Stimulated activated CD8-positive, alpha-beta memory T cell treated with anti-CD3 and anti-CD28 coated beads, Interleukin-7, amount 100 ng/mL, for 48 hours (primary cell): ENCODE measurements at places on chromosomes 3 and 15.

- no peak for DNase-seq
Observed at GRCh38 chr3:35641920-35642527, 2.7 kb downstream of the ARPP21 start.

- DNase-seq, result no peak
Observed at GRCh38 chr15:68034081-68034480, 20.0 kb upstream of the PIAS1 start.

GRCh38 chr3:53184701-53185100, 23.7 kb downstream of the PRKCD start:
- DNase-seq, result no peak

DNA sequence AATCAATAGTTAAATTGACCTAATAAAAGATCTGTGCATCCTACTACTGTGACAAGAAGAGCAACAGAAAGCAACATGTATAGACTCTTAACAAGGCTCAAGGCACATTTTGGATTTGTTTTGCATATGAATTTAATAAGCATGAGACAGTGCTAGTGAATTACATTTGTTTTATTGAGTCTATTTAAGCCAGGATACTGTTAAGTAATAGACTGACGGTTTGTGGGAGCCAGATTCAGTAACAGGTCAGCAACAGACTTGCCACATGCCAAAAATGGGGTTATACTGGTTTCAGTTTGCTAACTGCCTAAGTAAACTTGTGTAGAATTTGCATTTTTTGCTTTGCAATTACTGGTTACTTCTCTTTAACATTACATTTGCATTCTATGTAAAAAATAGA, 54.0 kb downstream of the MBNL1 start:
- DNase-seq, result no peak

DNA sequence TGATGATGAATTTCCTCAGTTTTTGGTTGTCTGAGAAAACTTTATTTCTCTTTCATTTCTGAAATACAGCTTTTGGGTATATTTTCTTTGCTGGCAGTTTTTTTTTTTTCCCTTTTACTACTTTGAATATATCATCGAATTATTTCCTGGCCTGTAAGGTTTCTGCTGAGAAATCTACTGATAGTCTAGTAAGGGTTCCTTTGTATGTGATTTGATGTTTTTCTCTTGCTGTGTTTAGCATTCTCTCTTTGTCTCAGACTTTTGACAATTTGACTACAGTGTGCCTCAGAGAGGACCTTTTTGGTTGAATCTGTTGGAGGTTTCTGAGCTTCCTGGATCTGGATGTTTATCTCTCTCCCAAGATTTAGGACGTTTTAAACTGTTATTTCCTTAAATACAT, 336.0 kb downstream of the CACNA2D3 start:
- DNase-seq, result no peak

DNA sequence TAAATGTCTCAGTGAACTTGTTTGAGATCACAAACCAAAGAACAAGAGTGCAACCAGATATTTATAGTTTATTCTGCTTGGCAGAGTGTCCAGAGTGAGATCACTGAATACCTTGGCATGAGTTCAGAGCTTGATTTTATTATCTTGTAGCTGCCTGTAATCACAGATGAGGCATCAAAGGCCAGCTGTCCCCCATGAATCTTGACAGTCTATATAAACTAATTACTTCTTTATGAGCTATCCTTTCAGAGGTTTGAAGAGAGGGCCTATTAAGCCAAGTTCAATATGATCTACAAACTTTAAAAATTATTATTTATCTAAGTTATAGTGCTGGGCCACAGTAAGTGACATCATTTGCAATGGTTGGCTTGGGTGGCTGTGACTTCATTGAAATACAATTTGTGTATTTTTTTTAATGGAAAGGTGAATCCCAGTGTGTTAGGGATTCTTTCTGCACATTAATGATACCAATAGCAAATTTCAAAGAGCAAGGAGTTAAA, 251.5 kb downstream of the CLSTN2 start:
- no peak for DNase-seq

DNA sequence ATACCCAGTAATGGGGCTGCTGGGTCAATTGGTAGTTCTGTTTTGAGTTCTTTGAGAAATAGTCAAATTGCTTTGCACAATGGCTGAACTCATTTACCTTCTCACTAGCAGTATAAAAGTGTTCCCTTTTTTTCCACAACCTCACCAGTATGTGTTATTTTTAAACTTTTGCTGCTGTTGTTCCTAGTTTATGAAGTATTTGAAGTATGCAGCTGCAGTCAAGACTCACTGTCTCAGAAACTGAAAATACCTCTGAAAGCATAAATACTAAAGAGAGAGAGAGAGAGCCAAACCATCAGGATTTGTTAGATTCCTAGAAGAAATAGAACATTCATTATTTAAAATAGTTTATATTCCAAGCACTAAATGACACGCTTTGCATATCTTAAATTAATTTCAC, 764.2 kb downstream of the NTRK3 start:
- DNase-seq, result no peak

DNA sequence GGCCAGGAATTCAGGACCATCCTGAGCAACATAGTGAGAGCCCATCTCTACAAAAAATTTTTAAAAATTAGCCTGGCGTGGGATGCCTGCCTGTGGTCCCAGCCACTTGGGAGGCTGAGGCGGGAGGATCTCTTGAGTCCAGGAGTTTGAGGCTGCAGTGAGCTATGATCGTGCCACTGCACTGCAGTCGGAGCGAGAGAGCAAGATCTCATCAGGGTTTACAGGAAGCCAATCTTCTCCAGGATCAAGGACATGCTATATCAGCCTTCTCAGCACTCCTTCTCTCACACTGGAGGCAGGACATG, 451 bp upstream of the STOML1 start:
- no peak for DNase-seq

DNA sequence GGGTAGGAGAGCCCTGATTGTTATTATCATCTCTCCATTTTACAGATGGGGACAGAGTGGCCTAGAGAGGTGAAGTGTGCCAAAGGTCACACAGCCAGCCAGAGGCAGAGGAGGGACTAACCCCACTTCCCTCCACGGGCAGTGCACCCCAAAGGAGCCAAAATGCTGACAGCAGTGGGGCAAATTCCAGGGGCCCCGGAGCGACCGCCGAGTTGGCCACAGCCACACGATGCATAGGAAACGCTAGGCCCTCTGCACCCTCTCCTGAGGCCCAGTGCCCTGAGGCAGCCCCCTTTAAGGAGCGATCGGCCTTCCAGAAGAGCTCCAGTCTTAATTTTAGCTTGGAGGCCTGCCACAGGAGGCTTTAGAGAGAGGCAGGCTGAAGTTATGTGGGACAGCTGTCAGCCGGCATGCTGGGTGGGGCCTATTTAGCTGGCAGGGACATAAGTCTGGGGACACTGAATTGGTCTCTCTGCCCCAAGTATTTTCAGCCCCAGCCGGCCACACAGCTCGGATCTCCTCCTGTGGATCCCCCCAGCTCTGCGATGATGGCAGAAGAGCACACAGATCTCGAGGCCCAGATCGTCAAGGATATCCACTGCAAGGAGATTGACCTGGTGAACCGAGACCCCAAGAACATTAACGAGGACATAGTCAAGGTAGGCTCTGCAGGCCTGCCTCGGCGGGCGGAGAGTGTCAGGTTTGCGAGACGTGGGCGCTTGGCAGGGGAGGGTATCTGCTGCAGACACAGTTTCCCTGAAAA, at the start of gene CAV3:
Gene CAV3 (plus strand): TSS at position 471 of the 763 bp plus-strand sequence. CDS start 75 bp downstream, at position 546.
- DNase-seq, result no peak

- DNase-seq, result no peak
Observed at GRCh38 chr3:133210656-133211055, 172.5 kb downstream of the TMEM108 start.

DNA sequence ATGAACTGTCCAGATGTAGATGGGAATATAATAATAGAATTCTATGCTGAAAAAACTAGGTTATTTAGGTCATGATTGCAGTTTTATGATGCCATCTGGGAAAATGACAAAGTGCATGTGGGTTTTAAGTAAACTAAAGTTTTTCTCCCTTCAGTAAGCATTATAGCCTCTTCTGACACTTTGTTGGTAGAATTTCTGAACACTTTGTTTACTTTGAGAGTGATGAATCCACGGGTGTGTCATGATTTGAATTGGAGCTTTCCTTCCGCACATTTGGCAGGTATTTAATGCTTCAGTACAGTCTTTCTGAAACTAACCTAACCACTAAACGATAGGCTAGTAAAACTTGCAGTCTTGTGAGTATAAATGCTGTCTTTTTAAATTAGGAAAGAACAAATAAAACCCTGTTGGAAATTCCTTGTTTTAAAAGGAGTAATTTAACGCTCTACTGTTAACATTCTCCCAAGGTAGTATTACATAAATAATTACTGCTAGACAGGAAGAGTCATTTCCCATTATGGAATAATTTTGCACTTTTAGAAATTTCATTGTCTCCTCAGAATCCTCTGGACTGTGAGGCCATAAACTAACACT, 7.0 kb downstream of the FILIP1L start:
- DNase-seq, result no peak

DNA sequence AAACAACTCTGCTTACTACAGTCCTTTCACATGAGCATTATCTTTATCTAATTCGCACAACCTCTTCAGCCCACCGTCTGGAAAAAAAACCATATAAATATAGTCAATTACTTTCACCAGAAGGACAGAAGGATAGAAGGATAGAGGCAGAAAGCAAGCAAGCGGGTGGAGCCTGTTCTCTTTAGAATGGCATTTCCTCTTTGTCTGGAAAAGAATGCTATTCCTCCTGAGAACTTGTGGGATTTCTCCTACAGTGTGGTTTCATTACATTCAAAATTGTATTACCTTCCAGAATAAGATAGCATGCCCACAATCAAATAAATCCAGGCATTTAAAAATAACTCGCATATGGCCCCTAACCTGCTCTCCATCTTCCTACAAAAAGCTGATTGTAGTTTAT, 23.1 kb downstream of the SLC30A4 start:
- no peak for DNase-seq

GRCh38 chr3:108092501-108092900, 1.7 kb upstream of the CD47 start:
- DNase-seq, result no peak

DNA sequence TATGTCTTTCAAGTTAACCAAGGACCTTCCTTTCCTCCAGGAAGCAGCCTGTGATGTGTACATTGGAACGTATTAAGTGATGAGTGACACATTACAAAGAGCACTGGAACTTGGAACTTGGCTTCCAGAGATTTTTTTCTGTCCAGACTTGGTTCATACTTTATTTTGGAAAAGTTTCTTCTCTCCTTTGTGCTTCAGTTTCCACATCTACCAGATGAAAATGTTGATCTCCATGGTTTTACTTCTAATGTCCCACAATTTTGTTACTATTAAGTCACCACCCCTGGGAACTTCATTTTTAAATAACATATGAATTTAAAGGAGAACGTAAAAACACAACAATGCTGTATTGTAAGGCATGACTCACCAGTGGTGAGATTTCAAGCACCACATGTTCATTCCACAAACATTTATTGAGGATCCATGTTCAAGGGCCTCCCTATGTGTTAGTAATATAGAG, 290.7 kb upstream of the LMCD1 start:
- no peak for DNase-seq

GRCh38 chr3:22244761-22245521, 493.9 kb upstream of the ZNF385D start:
- DNase-seq, result no peak

DNA sequence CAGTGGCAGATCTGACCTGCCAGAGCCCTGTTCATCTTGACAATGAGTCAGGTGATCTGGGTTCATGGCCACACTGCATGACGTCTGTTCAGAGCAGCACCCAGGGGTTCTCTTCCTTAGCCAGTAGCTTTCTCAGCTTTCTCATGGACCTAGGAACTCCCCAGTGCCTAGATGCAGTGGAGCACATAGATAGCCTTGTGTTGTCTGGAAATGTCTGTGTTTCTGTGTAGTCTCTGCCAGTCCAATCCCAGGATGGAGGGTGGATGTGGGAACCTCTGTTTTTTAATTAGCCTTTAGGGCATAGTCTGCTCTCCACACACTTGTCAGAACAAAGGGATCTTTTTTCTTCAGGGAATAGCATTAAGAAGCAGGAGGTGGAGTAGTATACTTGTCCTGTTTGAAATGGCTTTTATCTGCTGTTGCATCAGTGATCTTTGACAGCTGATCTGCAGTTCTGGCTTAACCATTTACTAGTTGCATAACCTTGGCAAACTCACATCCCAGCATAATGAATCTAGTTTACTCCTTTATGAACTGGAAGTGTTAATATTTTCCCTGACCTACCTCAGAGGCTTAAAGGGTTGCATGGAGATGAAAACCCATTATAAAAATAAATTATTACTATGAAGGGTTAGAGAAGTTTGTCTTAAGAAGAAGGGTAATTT, 16.1 kb upstream of the CACNA1D start:
- DNase-seq, result no peak

DNA sequence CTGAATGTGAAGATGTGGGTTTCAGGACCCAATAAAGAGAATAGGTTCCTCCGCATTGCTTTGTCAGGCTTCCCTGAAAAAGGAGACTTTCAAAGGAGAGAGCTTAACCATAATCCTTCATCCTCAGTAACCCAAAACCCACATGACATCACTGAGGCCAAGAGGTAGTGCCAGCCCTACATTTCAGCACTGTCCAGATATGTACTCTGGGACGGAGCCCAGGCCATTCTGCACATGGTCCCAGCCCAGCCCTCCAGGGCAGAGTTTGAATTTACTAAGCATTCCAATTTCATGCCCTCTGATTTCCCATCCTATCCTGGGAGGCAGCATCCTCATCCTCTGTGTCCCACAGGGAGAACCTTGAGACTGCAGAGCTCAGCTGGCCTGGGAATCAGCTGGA, 210.5 kb downstream of the GABRB3 start:
- DNase-seq, result no peak

- no peak for DNase-seq
Observed at GRCh38 chr3:129768728-129769127, 124.8 kb downstream of the TMCC1 start.
